Anterior cingulate cortex (tissue), 58 donors: ENCODE measurements at places on chromosomes 3 and 15.
A peak's percentile ranks its signal among the peaks of the same experiment; 100 is the strongest.

DNA sequence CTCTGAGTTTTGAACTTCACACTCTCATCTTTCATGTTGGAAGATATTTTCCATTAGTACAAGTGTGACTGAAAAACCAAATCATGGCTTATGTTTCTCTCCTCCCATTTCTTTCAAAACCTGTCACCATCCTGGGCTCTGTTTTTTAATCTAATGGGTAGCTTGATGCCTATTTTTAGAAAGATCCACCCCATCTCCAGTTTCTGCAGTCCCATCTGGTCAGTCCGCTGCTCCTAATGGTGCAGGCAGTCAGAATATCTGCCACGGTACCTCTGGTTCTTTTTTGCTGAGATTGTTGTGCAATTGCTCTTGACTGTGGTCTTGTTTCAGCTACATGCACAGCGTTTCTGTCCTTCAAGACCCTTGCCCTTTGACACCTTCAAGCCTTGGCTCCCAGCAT lies 240.9 kb upstream of the CADM2 start:
- no peak for DNase-seq

- DNase-seq, result no peak
Observed at GRCh38 chr3:96619475-96619874, 194.9 kb upstream of the EPHA6 start.

DNA sequence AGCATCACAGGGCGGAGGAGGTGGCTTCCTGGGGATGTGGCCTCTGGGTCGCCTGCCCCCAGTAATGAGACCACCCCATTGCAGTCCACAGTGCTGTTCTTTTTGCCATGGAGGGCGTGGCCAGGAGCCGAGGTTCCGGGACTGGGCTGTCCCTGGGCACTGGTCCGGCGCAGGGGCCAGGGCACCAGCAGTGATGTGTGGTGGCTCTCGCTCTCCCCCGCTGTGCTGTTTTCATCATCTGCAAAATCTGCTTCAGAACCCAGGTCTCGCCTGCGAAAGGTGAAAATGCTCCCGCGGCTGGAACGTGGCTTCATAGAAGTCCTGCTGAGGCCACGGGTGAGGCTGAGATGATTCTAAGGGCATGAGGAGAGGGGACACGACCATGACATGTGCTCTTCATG lies 45.8 kb downstream of the SCN5A start:
- no peak for DNase-seq

- no peak for DNase-seq
Observed at GRCh38 chr15:42053914-42054313, 33.1 kb upstream of the PLA2G4E start.

DNA sequence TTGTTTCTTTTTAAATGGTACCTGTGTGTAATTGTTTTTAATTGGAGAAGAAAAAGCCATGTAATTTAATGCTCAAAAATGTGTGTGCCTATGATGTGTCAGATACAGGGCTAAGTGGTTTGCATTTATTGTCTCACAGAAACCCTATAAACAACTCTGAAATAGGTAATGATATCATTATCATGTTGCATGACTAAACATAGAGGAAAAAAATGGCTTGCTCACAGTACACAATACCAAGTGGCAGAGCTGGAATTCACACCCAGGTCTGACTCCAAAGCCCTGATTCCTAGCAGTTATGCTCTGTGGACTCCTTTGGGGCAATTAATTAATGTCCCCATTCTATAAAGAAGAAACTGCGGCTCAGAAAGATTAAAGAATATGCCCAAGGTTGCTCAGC lies 237.4 kb upstream of the TRIM42 start:
- DNase-seq, result no peak

DNA sequence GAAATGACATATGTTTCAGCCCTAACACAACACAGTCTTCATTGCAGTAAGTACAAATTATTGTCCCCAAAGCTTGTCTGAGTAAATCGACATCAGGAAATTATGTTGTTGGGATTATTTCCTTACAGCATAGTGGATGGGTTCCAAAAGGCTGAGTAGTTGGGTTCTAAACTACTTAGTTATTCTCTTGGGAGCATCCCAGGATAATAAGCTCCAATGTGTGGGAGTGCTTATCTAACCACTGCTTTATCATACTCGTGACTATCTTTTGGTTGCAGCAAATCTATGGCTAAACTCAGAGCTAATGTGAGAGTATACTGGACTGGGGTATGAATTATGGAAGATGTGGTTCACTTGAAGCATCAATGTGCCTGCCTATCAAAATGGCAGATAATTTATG lies 128.5 kb downstream of the RBMS3 start:
- DNase-seq, result no peak

- no peak for DNase-seq
Observed at GRCh38 chr15:93073465-93073952, 15.5 kb downstream of the RGMA start.

- DNase-seq, result no peak
Observed at GRCh38 chr15:60324706-60325438, 72.9 kb downstream of the ANXA2 start.

- DNase-seq, result no peak
Observed at GRCh38 chr15:39499042-39499441, 81.8 kb upstream of the THBS1 start.

- no peak for DNase-seq
Observed at GRCh38 chr15:40938536-40938870, 9.4 kb downstream of the DLL4 start.

- DNase-seq, result no peak
Observed at GRCh38 chr3:141682007-141682406, 56.1 kb upstream of the RNF7 start.

DNA sequence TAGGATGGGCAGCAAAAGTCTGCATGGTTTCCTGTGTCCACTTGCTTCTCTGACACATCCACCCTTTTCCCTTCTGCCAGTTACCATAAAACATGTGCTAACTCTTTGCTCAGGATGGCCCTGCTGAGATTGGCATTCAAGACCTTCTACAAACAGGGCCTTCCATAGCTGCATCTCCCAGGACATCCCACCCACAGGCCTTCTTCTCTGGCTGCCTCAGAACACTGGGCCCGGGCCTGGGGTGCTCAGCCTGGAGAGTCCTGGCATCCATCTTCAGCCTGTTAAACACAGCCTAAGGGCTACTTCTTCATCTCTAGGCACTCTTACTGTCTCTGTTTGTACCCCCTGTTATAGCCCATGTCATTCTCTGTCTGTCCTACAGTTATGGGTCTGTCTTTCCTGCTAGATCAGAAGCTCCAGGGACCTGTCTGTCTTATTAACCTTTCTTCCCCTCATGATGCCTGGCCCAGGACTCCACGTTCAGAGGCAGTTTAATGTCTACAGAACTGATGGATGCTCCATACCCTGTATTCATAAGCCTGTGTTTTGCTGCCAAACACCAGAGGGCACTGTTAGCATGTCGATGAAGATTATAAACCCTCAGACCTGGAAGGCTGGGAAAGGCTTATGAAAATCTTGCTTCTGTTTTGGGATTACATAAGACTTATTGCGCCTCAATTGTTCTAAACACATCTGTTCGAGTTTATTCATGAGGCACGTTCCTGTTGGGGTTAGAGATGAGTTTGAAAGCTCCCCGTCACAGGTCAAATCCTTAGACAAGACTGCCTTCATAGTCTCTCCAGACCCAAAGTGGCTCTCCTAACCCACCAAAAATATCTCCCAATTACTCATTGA lies 16.5 kb downstream of the SEMA3G start:
- DNase-seq, result peak; percentile 30
